ENCODE measurements at places on chromosomes 16 and 17.

DNA sequence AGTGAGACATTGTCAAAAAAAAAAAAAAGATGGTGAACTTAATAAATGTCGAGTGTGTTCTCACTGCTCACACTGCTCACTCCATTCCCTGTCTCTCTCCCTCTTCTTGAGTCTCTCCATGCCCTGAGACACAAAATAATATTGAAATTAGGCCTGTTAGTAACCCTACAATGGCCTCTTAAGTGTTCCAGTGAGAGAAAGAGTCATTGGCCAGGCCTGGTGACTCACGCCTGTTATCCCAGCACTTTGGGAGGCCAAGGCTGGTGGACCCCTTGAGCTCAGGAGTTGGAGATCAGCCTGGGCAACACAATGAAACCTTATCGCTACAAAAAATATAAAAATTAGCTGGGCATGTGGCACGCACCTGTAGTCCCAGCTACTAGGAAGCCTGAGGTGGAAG is 16.2 kb upstream of the CSF3 start:
- DNase-seq = no peak

GRCh38 chr17:29116804-29117753 is 63.1 kb downstream of the MYO18A start:
- peak; percentile 78 for DNase-seq

GRCh38 chr16:27138257-27138656 is 65.1 kb upstream of the KDM8 start:
- DNase-seq = no peak

DNA sequence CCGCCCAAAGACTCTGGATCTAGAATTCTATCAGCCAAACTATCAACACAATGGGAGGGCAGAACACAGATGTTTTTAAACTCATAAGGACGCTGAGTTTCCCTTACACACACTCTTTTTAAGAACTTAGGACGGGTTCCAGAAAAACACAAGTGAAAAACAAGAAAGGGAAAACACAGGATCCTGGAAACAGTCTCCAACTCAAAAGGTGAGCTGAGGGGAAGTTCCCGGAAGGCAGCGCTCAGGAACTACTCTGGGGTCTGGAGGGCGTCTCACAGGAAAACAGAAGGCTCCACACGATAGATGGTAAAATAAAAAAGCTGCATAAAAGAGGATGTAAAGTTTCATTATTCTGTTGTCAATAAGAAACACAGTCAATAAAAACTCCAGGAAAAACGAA is 80.2 kb upstream of the DOC2B start:
- no peak for DNase-seq

GRCh38 chr16:28845761-28846079 is 428 bp downstream of the TUFM start:
- no peak for DNase-seq

- DNase-seq = no peak
Observed at GRCh38 chr16:29962344-29962994, 590 bp downstream of the TMEM219 start.

GRCh38 chr17:11889266-11889665 is 108.0 kb downstream of the ZNF18 start:
- no peak for DNase-seq

GRCh38 chr17:17741349-17742023 is 60.2 kb downstream of the RAI1 start:
- no peak for DNase-seq

DNA sequence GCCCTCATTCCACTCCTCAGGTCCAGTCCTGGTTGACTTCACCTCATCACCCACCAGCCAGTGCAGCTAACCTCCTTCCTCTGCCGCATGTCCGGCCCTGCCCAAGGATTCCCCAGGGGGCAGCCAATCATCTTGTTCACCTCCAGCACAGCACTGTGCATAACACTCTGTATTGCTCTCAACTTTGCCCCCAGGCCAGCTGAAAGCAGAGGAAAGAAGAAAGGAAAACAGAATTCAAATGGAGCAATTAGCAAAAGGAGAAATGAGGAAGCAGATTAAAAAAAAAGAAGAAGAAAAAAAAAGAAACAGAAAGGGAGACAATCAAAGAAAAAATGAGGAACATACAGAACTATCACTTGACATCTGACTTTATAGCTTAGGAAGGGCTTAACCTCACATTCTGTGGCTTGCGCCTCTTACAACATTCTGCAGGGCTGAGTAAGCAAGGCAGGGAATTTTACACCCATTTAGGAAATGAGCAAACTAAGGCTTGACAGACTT is 26.1 kb downstream of the GAS7 start:
- no peak for DNase-seq

DNA sequence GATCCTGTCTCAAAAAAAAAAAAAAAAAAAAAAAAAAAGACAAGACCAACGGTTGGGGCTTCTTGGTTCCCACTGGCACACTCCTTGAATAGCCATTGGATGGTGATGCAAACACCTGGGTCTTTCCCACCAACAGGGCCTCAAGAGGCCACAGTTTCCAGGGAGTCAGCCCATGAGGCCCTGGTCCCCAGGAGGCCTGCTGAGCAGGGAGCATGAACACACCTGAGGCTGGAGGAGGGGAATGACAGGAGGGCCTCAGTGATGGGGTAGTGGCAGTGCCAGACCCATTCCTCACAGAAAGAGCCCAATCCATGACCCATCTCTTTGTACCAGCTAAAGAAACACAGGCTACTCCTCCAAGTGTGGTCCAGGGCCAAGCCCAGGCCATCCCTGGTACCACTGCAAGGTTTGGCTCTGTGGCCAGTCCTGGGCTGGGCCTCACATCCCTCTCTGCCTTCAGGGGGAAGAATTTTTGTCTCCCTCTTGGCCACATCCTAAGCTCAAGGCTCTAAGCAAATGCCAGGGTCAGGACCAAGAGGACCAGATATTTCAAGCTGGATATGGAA is 13.9 kb downstream of the ARL2BP start:
- no peak for DNase-seq

DNA sequence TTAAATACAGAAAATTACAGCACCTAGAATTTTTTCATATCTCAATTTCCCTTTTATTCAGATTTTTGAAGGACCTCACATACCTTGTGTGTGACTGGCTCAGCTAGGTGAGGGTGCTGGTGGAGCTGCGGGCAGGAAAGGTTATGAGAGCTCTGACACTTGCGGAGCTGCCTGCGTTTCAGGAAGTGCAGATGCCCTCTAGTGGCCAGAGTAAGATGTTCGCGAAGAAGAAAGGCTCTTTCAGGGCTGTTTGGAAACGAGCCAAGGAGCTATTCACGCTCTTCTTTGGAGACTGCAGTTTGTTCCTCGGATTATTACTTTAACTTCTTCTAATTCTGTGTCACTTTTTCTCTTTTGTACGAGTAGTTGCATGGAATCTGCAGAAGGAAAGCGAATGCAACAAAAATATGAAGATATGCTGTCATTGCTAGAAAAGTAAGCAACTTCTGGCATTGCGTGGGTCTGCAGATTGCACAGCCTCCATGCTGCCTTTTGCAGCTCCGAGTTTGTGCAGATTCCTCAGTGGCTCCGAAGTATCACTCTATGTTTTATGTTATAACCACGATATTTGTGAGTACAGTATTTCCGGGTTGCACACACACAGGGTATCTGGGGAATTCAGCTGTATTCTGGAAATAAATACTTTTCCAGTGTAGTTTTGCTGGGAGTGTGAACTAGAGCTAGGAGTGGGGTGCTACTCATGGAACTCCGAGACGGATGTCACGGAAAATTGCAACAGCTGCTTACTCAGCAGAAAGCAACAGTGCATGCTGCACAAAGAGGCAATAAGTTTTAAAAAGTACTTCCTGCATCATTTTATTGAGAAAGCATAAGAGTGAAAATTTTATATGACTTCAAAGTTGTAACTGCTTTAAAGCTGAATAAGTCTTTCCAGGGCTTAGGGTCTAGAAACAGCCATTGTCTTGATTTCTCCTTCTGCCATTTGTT is 46.3 kb downstream of the DNAH9 start:
- no peak for DNase-seq

DNA sequence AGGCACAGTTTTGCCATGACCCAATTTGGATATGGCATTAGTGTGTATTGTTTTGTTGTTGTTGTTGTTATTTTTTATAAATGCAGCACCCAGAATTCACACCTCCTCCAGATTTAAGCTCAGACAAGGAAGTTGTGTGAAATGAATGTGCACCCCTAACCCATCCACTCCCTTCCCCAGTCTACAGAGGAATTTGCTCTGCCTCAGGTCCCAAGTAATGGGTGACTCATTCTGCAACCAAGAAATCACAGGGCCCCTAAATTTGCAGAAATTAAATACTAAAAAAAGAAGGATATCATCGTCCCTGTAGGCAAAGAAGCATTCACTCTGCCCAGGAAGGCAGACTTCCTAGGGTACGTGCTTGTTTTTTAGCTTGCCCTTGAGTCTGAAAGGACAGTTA is 62.3 kb downstream of the CLEC16A start:
- DNase-seq = no peak

DNA sequence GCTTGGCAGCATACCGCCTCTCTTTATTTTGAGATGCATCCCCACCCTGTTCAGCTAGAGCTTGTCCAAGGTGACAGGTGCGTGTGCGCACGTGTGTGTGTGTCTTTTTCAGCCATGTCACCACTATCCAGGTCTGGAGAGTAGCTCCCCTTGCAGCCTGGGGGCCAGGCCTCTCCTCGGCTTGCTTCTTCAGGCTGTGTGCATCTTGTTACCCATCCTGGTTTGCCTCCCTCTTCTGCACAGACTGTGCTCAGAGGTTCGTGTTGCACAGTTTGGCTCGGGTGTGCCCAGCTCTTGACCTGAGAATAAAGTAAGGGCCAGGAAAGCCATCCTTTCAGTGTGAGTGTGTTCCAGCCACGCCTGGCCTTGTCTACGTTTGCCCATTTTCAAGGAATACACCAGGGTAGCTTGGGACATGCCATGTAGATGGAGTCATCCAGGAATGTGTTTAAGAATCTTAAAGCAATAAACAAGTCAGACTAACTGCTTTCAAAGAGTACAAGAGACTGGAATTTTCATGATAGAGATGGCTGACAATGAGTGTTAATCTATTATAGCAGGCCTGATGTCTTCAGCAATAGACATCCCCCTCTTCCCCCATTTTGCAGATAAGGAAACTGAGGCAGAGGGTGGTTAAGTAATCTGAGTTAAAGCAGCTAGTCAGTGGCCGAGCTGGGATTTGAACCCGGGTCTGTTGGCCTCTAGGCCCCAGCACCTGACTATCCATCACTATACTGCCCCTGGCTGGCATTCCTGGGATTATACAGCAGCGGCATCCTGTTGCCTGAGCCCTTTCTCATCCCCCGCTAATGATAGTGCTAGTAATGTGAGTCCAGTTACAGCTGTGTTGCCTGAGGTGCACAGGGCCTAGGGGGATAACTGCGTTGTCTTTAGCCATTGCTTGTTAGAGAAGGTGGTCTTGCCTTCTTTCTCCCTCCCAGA is 77.9 kb downstream of the KSR1 start:
- no peak for DNase-seq

GRCh38 chr16:53773150-53773846 is 69.3 kb downstream of the FTO start:
- DNase-seq = no peak

DNA sequence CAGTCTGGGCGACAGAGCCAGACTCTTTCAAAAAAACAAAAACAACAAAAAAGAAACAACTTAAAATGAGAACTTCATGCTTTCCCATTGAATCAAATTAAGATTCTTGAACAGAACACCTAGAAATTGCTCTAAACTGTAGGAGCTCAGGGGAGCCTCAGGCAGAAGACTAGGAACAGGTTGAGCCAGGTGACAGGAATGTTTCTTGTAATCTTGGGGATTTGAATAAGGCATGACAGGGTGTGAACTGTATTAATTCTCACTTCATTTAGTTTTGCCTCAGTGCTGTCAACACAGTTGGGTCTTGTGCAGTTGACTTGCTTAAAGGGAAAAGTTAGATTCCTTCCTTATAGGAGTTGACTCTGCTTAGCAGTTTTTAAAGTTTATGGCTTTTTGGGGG is 27.8 kb downstream of the SOCS7 start:
- no peak for DNase-seq

GRCh38 chr17:57809879-57810278 is 40.0 kb downstream of the MRPS23 start:
- DNase-seq = no peak

- DNase-seq = no peak
Observed at GRCh38 chr17:51761105-51761504, 397.4 kb downstream of the CA10 start.

- peak; percentile 6 for DNase-seq
Observed at GRCh38 chr17:65495122-65496055, 66.1 kb downstream of the AXIN2 start.

DNA sequence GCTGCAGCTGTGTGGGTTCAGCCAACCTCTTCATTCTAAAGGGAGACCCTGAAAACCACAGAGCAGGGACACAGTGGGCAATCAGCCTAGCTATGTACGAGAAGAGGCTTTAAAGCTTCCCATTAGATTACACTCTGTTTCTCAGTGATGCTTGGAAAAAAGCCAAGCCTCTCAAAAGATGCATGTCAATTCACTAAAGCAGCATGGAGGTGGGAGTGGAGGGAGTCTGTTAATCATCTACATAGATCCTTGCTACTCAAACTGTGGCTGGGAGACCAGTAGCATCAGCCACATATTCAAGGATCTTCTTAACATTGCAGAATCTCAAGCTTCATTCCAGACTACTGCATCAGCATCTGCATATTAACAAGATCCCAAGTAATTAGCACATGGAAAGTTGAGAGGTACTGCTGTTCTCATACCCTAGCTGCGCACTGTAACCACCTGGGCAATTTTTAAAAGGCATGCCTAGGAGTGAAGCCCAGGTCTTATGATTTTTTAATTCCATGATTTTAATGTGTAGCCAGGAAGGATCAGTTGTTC is 305.9 kb downstream of the PMP22 start:
- DNase-seq = no peak

- no peak for DNase-seq
Observed at GRCh38 chr17:52157603-52158449, 688 bp downstream of the CA10 start.

DNA sequence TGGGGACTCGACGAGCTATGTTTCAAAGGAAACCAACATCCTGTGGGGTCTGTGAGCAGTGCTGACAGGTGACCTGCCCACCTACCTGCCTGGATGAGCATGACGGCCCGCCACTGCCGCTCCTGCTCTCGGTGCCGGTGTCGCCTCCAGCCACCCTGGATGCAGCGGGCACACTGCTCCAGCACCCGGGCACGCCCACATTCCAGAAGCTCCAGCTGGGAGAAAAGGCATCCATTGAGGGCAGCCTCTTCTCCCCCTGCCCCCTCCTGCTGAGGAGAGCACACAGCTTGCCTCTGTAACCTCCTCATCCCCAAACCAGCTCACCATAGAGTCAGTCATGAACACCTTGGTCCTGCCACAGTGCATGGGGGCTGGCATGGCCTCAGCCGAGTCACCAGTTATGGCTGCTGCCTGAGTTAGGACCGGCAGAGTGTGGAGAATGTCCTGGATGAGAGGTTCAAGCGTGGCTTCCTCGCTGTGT is 14.3 kb downstream of the ZNHIT3 start:
- no peak for DNase-seq

GRCh38 chr17:19411631-19412030 is 599 bp downstream of the RNF112 start:
- no peak for DNase-seq

GRCh38 chr16:12206098-12206748 is 229.7 kb downstream of the SNX29 start:
- no peak for DNase-seq

- no peak for DNase-seq
Observed at GRCh38 chr17:8836821-8837562, 30.5 kb downstream of the PIK3R6 start.

GRCh38 chr16:15752717-15753488 is 102.9 kb downstream of the NDE1 start:
- no peak for DNase-seq

GRCh38 chr16:4714996-4715395 is 19.1 kb downstream of the ANKS3 start:
- no peak for DNase-seq
